ENCODE measurements at places on chromosomes 16 and 17.

- DNase-seq: no peak
Measured at GRCh38 chr16:86392436-86393152, 117.7 kb upstream of the FOXF1 start.

GRCh38 chr16:4749700-4750257 lies 15.4 kb downstream of the DNAAF8 start:
- no peak for DNase-seq

- no peak for DNase-seq
Measured at GRCh38 chr16:55672471-55672870, 16.7 kb downstream of the SLC6A2 start.

- no peak for DNase-seq
Measured at GRCh38 chr17:80195141-80195540, 25.0 kb downstream of the SGSH start.

DNA sequence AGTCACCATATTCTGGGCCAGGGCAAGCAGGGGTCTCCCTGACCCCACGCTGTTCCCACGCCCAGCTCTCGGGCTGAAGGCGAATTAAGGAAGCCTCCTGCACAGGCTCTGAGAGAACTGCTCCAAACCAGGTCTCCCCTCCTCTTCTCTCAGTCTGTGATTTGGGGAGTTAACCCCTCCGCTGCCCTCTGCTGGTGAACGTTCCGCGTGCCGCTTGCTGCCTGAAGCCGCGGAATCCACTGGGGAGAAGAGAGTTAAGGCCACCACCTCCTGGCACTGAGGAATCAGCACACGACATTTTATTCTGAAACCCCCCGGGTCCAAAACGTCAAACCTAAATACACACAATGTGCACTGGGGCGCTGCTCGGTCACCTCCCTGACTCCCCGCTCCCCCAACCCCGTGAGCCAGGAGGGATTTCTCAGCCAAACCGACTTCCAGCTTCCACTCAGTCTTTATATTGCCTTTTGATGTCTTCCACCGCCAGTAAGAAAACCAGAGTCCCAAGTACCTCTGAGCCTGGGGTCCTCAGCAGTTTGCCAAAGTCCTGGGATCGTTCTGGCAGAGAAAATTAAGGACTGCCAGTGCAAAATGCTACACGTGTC lies 54.4 kb upstream of the RCVRN start:
- no peak for DNase-seq

DNA sequence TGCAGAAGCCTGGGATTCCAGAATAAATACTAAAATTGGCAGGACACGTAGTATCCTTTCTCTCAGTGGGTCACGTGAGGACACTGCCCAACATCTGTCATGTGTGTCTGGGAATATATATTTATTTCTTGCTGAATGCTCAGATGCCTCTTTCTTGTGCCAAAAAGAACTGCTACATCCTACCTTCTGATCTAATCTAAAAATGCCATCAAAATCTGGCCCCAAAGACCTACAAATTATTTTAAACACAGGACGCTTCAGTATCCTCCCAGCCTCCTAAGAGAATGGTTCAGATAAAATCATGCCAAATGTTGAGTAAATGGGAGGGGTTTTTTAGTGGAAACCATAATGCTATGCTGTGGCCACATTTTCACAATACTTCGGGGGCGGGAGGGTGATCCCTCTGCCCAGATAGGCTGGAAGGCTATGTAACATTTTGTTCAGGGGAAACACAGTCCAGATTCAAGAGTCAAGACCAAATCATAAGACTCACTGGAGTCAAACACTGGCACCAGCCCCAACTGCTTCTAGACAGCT lies 22.9 kb upstream of the CORO6 start:
- DNase-seq: no peak

GRCh38 chr17:82282239-82283207 lies 9.0 kb upstream of the CSNK1D start:
- DNase-seq: no peak

GRCh38 chr16:87461466-87461991 lies 31.3 kb downstream of the ZCCHC14 start:
- DNase-seq: peak; percentile 26

DNA sequence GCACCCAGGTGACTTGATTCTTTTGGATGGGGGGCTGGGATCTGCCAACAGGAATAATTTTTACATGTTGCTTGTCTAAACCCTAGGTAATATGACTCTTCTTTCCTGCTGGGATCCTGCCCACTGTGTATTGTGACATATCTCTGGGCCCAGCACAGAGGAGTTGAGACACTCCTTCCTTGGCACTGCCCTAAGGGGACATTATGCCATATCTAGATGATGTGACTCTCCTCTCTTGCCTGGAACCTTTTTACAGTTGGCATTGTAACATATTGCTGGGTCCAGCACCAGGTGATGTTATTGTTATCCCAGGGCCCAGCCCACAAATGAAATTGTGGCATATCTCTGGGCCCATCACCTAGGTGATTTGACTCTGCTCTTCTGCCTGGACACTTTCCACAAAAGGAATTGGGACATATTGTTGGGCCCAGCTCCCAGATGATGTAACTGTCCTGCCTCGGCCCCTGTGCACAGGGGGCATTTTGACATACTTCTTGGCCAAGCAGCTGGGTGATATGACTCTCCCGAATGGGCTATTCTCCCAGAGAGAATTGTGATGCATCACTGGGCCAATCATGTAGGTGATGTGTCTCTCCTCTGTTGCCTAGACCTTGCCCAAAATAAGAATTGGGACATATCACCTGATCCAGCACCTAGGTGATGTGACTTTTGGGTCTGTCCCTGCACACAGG lies 1837.7 kb downstream of the TP53TG3F start:
- DNase-seq: no peak

GRCh38 chr17:79947351-79948031 lies 88.2 kb downstream of the TBC1D16 start:
- no peak for DNase-seq
